ENCODE measurements at places on chromosomes 7 and 10. TPM values are rescaled to one million over a fixed set of nuclear protein-coding genes. Genes with fewer than 3 reads are reported as not detected.

GRCh38 chr7:155799514-155799913 lies 12.7 kb downstream of the SHH start:
- DNase-seq: no peak

DNA sequence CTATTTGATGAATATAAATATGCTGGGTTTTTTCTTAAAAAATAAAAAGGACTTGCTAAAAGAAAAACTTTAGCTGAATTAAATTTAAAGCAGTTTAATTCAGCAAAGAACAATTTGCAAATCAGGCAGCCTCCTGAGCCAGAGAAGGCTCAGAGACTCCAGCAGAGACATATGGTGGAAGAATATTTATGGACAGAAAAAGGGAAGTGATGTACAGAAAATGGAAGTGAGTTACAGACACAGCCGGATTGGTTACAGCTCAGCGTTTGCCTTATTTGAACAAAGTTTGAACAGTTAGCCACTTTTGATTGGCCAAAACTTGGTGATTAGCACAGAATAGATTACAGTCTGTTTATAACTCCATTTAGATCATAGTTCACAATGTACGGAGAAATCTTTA lies 110.3 kb downstream of the GAD2 start:
- DNase-seq: no peak

CACNB2 gene
- total RNA-seq: not detected

OR2A42 gene
- total RNA-seq: not detected
